NCI-H2029 treated with DMSO at 0.1 percent for 48 hours (cell line): ENCODE measurements at places on chromosomes 5 and 9.

DNA sequence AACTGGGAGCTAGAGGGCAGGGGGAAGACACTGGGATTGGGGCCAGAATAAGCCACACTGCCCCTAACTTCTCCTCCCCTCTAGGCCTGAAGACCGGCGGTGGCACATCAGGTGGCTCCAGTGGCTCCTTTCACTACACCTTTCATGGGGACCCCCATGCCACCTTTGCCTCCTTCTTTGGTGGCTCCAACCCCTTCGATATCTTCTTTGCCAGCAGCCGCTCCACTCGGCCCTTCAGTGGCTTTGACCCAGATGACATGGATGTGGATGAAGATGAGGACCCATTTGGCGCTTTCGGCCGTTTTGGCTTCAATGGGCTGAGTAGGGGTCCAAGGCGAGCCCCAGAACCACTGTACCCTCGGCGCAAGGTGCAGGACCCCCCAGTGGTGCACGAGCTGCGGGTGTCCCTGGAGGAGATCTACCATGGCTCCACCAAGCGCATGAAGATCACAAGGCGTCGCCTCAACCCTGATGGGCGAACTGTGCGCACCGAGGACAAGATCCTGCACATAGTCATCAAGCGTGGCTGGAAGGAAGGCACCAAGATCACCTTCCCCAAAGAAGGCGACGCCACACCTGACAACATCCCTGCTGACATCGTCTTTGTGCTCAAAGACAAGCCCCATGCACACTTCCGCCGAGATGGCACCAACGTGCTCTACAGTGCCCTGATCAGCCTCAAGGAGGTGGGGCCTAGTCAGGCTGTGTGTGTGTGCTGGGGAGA, 6.8 kb downstream of the DNAJB5 start:
- no peak for DNase-seq

DNA sequence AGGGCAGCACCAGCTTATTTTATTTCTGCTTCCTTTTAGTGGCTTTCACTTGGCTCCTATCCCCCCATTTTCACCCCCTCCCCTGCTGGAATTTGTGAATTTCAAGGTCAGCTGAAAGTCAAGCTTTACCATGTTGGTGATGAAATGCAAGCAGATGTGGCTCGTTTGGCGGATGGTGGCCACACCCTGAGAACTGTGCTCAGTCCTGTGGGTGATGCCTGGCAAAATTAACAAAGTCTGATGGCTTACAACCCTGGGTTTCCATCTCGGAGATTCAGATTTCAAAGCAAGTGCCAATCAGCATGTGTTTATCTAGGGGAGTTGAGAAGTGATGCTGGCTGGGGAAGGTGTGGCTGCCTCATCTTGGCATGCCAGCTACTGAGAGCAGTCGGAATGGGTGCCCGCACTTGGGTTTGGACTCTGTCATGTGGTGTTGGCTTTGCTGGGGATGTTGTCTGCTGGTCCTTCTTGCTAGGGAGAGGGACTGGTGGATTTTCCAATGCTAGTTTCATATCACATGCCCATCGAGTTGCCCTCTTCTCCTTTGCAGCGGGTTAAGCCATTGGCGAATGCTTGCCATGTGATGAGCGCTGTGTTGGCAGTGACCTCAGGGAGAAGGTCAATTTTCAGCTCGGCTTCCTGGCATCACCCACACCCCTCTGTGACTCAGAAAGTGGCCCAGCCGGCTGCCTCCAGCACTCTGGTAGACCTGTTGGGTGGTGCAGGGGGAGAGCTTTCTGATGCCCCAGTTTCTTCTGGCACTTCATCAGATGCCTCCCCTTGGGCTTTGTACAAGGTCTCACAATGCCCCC, 77.0 kb upstream of the PITX1 start:
- no peak for DNase-seq

DNA sequence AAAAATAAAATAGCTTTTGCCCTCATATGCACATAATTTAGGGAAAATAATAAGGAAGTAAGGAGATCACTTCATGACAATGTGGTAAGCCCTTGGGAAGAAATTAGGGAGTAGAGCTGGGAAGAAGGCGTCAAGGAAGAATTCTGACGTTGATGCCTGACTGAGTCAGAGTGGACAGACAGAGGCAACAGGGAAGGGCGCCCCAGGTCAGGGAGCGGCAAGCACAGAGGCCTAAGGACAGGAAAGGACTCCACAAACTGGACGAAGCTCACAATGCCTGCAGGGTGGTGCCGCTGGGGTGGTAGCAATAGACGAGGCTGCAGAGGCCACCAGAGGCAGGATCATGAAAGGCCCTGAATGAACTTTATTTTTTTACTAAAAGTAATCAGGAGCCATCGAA, 7.6 kb downstream of the DRD1 start:
- no peak for DNase-seq

GRCh38 chr9:78756813-78757510, 460.0 kb downstream of the PSAT1 start:
- DNase-seq, result no peak

DNA sequence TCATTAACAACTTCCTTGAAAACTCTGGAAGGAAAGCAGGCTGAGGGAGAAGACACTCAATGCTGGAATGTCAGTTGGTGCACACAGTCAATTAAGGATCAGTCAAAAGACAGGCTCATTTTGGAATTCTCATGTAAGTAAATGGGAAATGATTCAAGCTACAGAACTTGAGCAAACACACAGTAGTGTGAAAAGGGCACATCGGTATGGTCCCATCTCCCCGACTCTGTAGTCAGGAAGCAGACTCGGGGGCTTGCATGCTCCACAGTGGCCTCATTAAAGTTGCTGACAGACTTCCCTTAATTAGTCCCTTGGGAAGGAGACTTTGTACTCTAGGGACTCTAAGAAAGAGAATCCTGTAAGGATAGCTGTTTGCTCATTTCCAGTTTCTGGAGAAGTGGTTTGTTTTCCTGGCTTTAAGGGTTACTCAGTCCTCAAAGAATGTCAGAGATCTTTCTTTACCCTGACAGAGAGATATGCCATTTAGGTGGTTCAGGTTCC, 339.2 kb downstream of the ADAMTS6 start:
- no peak for DNase-seq

DNA sequence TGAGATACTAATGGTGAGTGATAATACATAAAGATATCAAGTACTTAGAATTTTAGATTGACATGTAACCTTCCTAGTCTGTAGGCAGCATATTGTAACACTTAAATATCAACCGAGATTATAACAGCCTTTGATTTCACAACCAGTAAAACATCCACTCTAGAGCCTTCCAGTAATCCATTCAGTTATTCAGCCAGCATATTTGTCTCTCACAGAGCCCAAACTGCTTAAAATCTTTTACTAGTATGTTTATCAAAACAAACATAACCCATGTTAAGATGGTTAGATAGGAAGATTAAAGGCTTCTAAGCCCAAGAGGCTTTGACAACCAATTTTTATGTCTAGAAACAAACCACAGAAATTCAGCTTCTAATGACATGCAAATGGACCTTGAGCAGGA, 177.9 kb upstream of the FST start:
- no peak for DNase-seq

DNA sequence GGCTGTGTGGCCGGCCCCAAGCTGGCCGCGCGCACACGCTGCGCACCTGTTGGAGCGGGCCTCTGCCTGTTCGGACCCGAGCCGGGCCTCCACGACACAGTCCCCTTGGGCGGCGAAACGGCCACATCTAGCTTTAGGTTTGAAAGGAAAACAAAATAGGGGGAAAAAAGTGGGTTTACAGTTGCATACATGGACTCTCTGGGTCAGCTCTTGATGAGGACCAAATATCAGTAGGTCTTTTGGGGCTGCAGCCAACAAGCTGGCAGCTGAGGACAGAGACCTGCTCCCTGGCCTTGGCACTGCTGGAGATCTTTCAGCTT, 20.7 kb downstream of the IGIP start:
- no peak for DNase-seq

- no peak for DNase-seq
Measured at GRCh38 chr9:75962662-75963036, 72.2 kb downstream of the PCSK5 start.

DNA sequence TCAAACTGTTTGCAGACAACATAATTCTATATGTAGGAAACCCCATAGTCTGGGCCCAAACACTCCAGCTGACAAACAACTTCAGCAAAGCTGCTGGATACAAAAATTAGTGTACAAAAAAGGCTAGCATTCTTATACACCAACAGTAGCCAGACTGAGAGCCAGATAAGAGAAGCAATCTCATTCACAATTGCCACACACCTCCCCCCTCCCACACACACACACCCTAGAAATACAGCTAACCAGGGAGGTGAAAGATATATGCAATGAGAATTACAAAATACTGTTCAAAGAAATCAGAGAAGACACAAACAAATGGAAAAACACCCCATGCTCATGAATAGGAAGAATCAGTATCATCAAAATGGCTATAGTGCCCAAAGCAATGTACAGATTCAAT, 9.0 kb downstream of the MTREX start:
- no peak for DNase-seq

DNA sequence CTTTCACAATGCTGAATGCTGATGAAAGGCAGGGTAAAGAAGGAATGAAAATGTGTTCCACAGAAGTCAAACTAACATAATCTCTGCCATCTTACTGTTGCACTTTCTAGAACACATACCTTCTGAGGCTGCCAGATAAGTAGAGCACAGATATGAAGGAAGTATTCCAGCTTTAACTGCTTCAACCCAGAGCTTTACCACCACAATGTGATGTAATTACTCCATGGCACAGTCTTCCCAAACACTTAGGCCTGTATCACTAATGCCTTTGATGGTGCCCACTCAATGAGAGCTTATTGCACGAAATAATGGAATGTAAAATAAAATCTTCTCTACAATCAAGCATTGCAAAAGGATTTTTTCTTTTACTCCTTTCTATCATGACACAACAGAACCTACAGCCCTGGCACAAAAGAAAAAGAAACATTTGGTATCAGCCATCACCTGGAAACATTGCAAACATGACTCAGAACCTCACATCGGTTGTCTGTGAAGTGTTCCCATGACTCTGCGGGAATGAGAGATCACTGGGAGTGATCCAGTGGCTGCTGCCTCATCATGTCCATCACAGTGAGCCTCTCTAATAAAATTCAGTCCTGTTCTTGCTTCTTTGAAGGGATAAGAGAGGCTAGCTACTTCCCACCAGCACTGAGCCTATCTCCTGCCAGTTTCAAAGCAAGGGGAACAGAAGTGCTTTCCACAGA, 385.8 kb downstream of the EFNA5 start:
- DNase-seq, result no peak

- no peak for DNase-seq
Measured at GRCh38 chr5:172959824-172960799, 888 bp downstream of the RPL26L1 start.

DNA sequence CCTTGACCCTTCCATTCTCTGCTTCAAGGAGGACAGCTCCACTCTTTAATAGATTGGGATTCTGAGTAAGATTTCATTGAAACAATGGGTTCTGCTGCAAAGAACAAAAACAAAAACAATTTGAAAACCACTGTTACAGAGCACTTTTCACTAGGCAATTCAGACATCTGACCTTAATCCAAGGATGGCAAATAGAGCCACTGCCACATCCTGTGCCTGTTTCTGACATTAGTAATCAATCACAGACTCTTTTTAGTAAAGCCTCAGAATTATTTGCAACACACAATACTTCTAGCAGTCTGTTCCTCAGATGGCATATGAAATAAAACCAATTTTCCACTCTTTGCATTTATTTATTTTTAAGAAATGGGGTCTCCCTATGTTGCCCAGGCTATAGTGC, 37.8 kb upstream of the NDFIP1 start:
- DNase-seq, result no peak

GRCh38 chr5:138972230-138972629, 97.1 kb upstream of the LRRTM2 start:
- DNase-seq, result no peak

DNA sequence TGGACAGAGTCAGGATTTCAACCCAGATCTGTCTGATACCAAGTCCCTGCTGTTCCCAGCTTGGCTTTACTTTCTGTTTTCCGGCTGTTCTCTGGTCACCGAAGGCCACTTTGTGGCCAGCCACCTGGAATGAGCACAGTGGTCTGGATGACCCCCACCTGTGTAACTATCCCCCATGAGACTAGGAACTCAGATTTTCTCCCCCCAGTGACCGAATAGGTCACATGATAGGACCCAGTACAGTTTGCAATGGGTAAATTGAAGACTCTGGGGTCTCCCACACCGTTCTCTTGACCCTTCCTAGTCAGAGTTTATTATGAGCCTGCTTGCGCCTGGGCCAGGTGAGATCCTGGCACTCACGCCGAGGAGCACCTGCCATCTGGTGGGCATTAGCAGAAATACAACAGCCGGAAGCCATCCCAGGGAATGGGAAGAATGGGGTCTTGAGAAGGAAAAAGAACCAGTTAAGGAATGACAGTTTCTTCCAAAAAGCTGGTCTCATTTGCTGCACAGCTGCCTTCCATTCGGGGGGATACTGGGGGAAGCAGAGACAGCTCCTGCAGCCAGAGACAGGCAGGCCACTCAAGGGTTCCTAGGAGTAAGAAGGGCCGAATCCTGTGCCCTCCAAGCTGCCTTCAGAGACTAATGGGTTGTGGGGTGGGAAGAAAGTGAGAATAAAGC, 7.1 kb downstream of the PHYHD1 start:
- DNase-seq, result peak; percentile 36

GRCh38 chr5:116358911-116359418, 215.7 kb downstream of the SEMA6A start:
- DNase-seq, result no peak

GRCh38 chr9:131666774-131667173, 73.1 kb downstream of the RAPGEF1 start:
- DNase-seq, result no peak

DNA sequence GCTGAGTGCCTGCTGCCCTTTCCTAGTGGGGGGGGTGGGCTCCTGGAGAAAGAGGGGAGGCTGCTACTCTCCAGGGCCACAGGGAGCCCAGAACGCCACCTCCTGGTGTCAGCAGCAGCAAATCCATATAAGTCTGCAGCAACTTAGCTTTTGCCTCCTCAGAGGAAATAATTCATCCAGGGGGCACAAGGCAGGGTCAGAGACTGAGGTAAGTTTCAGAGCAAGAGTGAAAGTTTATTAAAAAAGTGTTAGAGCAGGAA, 4.0 kb upstream of the CLPTM1L start:
- DNase-seq, result no peak

- DNase-seq, result no peak
Measured at GRCh38 chr9:114303571-114303970, 19.3 kb upstream of the ORM1 start.

GRCh38 chr9:1722404-1722803, 292.7 kb upstream of the SMARCA2 start:
- DNase-seq, result no peak

DNA sequence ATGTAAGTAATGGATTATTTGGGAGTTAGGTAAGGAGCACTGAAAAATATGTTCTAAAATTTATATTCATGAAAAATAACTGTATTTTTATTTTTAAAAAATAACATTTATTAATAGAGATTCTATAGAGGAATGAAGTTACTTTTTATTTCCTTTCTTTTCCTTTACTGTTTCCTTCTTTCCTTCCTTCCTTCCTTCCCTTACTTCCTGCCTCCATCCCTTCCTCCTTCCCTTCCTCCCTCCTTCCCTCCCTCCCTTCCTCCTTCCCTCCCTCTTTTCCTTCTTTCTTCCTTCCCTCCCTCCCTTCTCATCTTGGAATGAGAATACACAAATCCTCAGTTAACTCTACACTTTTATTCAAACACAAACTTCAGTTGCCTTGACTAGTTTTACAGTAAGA, 560.1 kb downstream of the RAB3C start:
- no peak for DNase-seq

GRCh38 chr5:158429564-158429963, 570.6 kb upstream of the CLINT1 start:
- DNase-seq, result no peak

GRCh38 chr5:77620405-77620804, 18.1 kb downstream of the OTP start:
- peak; percentile 79 for DNase-seq

- DNase-seq, result no peak
Measured at GRCh38 chr5:1069720-1070088, 42.2 kb downstream of the SLC12A7 start.

- DNase-seq, result no peak
Measured at GRCh38 chr9:132504488-132504887, 77.9 kb upstream of the BARHL1 start.
